ENCODE measurements at places on chromosomes 11 and 22.
A peak's percentile ranks its signal among the peaks of the same experiment; 100 is the strongest.

- DNase-seq = no peak
Measured at GRCh38 chr11:92837595-92837994, 131.9 kb upstream of the MTNR1B start.

GRCh38 chr22:35312198-35313059 lies 12.7 kb downstream of the TOM1 start:
- no peak for DNase-seq

DNA sequence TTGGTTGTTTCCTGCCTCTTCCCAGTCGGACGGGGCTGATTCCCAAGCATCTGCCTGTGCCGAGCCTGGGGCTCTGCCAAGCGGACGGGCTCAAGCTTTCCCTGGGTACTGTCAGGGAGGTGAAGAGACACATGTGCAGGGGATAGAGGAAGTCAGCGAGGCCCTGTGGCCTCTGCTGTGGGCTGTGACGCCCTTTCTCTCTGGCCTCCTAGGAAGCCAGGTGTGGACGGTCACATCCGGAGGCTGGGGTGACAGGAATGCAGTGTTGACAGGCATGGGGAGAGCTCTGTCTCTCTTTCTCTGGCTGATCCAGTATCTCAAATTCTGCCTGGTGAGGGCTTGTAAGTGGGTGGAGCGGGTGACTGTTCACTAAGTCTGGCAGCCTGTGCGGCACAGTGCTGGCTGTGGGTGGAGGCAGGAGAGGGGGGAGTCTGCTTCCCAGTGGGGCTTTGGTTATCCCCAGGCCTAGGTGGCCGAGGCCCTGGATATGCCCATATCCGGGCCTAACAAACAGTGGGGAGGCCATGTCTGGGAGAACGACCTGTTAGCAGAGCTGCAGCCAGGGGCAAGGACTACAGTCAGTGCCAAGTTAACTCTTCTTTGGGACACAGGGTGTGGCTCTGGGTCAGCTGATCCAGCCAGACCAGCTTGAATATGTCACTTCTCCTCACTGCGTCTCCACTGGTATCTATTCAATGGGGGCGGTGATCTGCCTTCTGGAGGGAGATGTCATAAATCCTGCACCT lies 1.9 kb downstream of the KCTD17 start:
- no peak for DNase-seq

DNA sequence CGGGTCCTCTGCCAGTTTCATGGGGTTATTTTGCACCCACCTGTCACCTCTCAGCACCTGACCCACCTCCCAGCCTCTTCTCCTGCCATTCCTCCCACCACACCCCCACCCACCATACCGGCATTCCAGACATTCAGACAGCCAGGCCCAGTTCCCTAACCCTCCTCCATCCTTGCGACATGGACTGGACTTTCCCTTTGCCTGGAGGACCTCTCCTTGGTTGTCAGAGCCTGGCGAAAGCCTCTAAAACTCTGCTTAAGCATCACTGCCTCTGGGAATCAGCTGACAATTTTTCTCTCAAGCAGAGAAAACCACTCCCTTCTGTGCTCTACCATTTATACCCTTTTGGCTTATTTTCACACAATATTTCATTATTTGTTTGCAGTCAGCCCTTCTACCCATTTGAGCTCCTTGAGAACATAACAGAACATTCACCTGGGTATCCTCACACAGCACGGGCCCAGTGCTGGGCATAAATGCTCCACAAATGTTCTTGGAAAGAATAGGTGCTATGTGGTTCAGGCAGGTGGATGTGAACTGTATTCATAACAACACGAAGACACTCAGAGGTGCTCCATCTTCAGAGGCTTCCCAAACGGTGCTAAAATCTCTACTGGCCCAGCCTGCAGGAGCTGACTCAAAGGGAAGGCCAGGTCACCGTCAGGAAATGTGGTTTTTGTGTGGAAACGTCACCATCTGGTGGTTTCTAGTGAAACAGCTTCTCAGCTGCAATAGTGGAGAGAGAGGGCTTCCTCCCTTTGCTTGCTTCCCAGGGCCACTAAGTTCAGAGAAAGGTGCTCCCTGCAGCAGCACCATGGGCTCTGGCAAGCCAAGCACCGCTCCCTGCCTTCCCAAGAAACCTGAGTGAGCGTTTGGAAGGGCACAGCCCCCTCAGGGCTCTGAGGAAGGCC lies 10.4 kb downstream of the SPATA19 start:
- DNase-seq = peak; percentile 45

- no peak for DNase-seq
Measured at GRCh38 chr11:12818333-12819015, 144.3 kb downstream of the TEAD1 start.

DNA sequence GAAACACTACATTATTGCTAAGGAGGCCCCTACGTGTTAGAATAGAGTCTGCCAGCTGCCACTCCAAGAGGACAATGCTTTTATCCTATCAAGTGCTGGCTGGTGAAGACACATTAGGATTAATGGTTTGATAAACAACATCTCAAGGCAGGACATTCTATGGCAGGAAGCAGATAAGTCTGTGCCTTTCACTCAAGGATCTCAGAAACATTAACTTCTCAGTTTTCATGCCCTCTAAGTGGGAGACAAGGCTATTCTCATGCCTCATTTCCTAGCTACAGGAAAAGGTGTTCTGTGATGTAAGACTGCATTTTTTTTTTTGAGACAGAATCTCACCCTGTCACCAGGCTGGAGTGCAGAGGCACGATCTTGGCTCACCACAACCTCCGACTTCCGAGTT lies 23.5 kb upstream of the TIMP3 start:
- DNase-seq = no peak

- DNase-seq = no peak
Measured at GRCh38 chr11:116412118-116412889, 360.5 kb downstream of the BUD13 start.

GRCh38 chr11:121090145-121090721 lies 10.8 kb upstream of the TECTA start:
- no peak for DNase-seq

- DNase-seq = no peak
Measured at GRCh38 chr11:129489249-129489648, 113.6 kb downstream of the BARX2 start.

DNA sequence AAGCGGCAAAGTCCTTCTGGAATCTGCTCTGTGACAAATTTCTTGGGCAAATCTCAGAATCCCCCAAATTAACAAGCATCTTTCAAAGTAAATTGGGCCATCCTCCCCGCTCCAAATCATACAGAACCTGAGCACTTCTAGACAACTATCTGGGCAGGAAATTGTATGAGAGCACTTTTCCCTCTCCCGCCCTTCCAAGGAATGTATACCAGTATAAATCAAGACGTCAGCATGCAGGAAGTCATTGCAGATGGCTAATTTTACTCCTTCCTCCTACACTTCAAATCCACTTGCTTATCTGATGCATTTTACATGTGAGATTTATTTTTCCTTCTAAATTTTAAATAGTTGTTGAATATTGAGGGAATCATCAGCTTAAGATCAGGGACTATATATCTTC lies 52.1 kb downstream of the NTM start:
- no peak for DNase-seq

DNA sequence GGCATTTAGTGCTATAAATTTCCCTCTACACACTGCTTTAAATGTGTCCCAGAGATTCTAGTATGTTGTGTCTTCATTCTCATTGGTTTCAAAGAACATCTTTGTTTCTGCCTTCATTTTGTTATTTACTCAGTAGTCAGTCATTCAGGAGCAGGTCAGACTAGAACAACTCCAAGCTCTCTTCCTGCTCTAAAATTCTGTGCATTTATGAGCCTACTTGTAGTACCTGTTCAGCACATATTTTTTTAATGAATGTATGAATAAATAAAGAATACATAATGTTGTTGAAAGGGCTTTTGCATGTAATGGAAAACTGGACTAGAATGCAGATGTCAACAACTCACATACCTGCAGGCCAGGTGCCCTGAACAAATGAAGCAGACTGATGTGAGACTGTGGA lies 13.7 kb upstream of the HEPHL1 start:
- DNase-seq = no peak

- no peak for DNase-seq
Measured at GRCh38 chr11:115197433-115197832, 306.8 kb downstream of the CADM1 start.

GRCh38 chr22:22425356-22425755 lies 83.2 kb downstream of the ZNF280B start:
- no peak for DNase-seq

DNA sequence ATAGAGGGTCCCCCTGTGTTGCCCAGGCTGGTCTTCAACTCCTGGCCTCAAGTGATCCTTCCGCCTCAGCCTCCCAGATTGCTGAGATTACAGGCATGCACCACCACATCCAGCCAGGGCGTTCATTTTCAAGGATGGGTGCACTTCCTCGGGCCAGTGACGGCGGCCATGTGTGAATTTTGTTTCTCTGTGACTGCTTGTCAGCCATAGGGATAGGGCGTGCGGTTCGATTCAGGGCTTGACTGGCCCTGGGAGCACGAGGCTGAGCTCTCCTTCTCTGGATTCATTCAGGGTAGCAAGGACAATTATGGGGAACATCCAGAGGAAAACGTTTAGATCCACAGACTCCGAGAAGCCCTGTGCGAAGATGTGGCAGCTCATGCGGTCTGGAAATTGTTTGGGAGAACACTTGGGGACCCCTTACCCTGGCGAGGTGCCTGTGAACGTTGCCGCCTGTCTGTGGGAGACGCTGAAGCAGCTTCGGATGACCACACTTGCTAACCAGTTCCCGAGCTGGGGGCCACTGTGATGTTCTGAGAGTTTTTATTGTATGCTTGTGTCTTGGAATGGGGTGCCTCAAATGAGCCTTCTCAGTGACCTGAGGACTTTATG lies 2.9 kb downstream of the PTDSS2 start:
- DNase-seq = no peak

- no peak for DNase-seq
Measured at GRCh38 chr11:111635706-111636045, 33.4 kb downstream of the SIK2 start.

GRCh38 chr11:77557553-77557952 lies 32.2 kb upstream of the AQP11 start:
- DNase-seq = no peak

- DNase-seq = no peak
Measured at GRCh38 chr22:26981541-26981940, 324.2 kb downstream of the MIAT start.

DNA sequence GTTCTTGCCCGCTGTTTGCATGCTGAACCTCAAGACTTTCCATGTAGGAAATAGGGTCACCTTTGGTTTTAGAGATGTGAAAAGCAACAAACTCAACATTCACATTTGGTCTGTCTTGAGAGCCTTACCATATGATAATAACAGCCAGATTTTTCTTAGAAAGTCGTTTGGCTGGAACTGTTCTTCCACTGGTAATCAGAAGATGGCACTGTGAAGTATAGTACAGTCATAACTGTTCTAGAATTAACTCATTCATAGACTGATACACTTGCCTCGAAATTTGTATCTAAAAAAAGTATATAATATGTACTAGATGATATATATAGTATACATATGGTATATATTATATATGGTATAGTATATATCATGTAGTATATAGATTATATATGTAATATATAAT lies 12.3 kb downstream of the LUZP2 start:
- DNase-seq = no peak

GRCh38 chr11:121417055-121417551 lies 35.0 kb upstream of the SORL1 start:
- peak; percentile 50 for DNase-seq

DNA sequence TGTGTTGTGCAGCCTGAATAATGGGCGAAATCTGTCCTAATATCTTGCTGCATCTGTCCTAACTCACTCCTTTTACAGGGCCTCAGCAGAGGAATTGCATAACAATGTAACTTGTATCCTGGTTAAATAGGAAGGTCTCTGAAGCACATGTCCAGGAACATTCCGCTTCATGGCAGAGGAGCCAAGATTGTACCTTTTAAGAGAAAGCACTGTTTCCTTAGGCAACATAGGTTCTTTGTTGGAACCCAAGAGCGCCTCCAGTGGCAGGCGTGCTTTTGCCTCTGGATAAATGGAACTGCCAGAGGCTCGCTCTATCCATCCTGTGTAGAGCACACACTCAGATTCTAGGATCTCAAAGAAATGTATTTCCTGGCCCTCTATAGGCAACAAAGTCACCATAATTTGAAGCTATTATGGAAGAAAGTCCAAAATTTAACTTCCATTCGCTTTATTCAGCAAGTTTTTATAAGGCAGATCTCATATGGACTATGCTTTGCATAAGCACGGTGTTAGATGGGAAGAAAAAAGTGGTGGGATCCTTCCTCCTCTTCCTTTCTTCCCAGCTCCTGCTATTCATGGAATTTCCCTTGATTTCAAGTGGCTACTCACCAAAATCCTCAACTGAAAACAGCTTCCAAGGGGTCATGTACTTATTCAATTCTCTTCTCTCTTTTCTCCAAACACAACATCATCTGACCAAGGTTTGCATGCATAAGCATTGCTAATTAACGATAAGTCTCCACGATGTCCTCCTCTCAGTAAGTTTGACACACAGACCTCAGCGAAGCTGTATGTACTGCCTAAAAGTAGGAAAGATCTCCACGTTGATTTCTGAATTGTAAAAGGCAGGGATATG lies at the start of gene BLID:
Gene BLID (minus strand): TSS at position 692 of the 856 bp plus-strand sequence. CDS start 293 bp downstream, at position 399.
- DNase-seq = no peak

DNA sequence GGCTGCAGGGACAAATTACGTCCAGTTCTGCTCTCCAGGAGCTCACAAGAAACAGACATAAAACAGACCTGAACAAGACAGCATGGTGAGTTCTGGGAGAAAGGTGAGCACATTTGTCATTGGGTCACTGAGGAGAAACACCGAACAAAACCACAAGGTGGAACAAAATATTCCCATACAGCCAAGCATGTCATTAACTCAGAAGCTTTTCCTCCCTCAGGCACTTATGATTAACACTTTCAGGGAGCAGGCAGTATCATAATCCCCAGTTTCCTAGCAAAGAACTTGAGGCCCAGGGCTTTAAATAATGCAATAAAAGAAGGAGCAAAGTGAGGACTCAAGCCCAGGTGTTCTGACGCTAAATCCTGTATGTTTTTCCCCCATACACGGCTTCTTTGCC lies 43.0 kb downstream of the P4HA3 start:
- DNase-seq = no peak

DNA sequence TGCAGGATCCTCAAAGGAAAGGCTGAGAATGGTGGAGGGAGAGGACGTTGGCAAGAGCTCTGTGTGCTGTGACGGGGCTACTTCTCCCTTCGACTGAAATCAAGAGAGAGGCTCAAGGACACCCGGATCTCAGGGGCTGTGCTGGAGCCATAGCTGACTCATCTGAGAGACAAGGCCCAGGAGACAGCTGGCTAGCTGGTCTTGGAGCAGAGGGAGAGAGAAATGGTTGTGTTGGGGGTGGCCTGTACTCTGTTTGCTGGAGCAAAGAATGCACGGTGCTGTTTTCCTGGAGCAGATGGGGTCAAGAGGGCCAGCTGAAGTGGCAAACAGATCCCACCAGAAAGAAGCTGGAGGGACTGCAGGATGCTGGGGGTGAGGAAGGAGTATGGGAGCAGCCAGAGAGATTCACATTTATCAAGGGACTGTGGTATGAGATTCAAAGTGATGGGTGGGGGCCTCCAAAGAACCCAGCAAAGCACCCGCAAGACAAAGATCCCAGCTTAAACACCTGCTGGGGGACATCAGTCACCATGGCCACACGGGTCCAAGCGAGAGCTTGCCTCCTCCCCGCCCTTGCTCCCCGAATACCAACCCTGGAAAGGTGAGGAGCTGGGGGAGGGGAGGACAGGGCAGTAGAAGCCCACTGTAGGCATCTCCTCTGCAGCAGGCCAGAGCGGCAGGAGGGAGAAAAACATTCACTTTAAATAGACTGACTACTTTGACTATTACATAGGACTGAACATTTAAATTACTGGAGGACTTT lies 40.8 kb downstream of the MAP6 start:
- DNase-seq = no peak

GRCh38 chr11:9538548-9538947 lies 34.9 kb upstream of the WEE1 start:
- no peak for DNase-seq

GRCh38 chr11:115155978-115156377 lies 348.2 kb downstream of the CADM1 start:
- no peak for DNase-seq

Measured in activated T-cell treated with anti-CD3 and anti-CD28 coated beads for 48 hours (primary cell).